ENCODE measurements at places on chromosomes 4 and X.

DNA sequence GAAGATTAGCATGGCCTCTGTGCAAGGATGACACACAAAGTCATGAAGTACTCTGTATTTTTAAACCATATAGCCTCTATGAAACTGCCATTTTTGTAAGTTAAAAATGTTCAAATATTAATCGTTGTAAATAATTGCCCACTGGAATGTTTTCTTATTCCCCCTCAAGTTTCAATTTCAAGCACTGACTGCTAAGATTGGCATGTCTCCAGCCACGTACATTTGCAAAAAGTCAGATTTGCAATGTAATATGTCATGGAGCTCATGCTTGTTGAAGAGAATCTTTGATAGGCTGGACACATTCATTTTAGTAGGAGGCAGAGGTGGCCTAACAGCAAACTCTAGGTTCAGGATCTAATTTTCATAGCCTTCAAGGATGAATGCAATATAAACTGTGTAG is 124.7 kb downstream of the CBR4 start:
- no peak for DNase-seq

- DNase-seq, result no peak
Measured at GRCh38 chrX:97405031-97405660, 521.4 kb downstream of the RPA4 start.

DNA sequence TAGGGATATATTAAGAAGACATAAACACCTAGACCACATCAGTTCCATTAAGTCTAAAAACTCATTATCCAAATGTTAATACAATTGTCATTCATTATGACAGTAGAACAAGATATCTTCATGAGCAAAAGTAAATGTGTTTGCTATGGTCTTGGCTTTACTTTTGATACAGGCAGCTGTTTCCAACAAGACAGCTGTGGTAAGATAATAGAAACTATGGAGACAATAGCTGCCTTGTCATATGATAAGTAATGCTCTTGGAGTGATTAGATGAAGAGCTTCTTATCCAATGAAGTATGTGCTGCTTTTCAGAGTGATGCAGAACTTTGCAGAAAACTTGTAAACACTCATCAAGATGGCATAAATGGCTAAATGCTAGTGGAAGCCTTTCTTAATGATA is 1066.0 kb downstream of the FSTL5 start:
- DNase-seq, result no peak

DNA sequence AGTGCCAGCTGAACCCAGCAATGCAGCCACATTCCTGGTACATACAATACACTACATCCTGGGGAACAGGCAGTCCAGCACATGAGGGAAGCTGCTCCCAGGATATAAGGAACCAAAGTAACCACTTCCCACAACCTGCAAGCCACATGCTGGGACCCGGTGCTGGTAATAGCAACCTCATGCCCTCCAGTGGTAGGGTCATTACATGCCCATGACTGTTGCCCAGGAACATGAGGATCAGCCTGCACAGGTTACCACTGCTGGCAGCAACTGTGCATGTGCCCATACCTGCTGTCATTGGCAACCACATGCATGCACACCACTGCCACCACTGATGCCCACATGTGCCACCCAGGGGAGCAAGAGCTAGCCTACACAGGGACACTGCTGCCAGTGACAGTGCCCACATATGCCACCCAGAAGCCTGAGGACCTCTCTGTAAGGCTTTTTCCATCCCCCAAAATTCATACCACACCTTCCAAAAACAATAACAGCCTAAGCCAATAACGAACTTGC is 1982.5 kb downstream of the ARAP2 start:
- DNase-seq, result no peak

DNA sequence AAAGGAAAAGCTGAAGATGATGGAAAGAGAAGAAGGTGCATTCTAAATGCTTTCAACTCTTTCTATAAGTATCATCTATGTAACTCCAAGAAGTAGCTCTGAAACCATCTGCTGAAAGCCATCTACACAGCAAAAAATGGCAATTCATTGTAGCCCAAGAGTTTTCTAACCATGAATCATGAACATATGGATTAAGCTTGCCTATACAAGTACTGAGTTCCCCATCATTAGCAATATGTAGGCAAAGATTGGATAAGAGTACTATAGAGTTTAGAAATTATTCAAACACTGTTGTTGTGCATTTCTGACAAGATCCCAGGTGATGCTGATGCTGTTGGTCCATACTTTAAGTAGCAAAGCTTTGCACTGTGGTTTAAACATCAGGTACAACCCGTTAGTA is 11.2 kb downstream of the DAPP1 start:
- no peak for DNase-seq

GRCh38 chr4:1240721-1241465 is 8.0 kb downstream of the CTBP1 start:
- no peak for DNase-seq

DNA sequence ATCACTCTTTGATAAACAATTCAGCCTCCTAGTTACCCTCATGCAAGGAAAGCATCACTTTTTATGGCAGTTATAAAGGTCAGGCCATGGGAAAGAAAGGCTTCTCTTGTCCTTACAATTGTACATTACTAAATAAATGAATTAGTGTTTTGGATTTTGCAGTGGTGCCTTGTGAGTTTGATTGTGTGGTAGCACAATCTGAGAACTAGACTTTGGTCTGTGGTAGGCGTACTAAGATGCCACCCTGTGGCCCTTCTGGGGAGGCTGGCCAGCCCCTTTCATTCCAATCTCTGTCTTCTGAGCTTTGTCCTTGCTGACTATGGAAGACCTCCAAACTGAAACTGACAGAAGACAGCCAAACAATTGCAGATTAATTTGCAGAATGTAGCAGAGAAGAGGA is 14.6 kb upstream of the HNRNPD start:
- no peak for DNase-seq

All from naive thymus-derived CD4-positive, alpha-beta T cell (primary cell).